NCI-H146 (cell line): ENCODE measurements at places on chromosomes 3 and 15.

DNA sequence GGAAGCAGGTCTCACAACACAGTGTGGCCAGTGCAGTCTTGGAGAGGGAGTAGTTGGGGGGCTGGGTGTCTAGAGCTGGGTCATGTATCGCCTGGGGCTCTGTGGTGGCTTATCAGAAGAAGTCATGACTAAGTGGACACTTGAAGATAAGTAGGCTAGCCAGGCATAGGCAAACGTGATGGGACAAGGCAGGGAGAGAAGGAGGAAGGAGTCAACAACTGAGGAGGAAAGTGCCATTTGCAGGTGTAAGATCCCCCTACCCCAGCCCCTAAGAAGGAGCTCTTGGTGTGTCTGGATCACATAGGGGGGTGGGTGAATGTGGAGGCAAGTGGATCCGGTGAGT, 352.3 kb downstream of the LRTM1 start:
- no peak for DNase-seq

DNA sequence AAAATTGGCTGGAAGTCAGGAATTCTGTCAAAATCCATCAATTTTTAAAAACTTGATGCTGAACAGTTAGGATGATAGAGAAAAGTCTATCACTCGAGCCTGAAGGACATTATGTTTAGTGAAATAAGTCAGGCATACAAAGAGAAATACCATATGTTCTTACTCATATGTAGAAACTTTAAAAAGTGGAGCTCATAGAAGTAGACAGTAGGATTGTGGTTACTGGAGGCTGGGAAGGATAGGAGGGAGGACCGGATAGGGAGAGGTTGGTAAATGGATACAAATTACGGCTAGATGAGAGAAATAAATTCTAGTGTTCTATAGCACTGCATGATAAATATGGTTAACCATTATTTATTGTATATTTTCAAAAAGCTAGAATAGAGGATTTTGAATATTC, 389.5 kb upstream of the RASGRP1 start:
- DNase-seq = no peak

DNA sequence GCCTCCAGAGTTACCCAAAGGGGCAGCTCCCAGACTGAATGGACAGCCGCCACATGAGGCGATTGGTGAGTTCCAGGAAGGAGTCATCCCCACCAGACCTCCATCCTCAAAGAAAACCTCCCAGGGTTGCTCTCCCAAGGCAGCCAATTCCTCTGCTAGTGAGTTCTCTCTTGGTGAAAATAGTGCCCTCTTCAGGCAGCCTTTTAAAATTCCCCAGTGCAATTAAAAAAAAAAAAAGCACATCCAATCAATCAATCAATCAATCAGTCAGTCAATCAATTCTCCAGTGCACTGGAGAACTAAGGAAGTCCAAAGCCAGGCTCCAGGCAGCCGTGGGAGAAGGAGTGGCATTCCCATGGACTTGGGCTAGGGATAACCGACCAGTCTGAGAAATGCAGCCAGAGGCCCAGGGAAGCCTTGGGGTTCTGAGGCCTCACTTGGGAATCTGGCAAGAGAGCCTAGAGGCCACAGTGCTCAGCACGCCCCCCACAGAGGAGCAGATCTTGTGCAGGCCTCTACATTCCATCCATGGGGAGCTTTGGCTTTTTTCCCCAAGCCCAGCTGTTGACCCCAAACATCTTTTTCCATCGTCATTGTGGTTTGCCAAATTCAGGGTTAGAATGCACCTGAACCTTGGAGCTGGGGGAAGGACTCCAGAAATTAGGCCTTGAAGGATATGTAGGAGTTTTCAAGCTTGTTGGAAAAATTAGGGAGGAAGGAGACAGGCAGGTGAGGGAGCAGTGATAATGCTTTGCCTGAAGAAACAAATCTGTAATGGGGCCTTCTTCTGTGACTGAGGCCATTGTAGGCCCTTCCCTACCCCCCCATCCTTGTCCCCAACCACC, 4.8 kb downstream of the PAQR5 start:
- DNase-seq = no peak

GRCh38 chr3:59660852-59661625, 611.2 kb upstream of the CFAP20DC start:
- peak; percentile 55 for DNase-seq

GRCh38 chr15:65233696-65234095, 22.4 kb upstream of the CILP start:
- no peak for DNase-seq
